ENCODE measurements at places on chromosomes 6 and 20.

DNA sequence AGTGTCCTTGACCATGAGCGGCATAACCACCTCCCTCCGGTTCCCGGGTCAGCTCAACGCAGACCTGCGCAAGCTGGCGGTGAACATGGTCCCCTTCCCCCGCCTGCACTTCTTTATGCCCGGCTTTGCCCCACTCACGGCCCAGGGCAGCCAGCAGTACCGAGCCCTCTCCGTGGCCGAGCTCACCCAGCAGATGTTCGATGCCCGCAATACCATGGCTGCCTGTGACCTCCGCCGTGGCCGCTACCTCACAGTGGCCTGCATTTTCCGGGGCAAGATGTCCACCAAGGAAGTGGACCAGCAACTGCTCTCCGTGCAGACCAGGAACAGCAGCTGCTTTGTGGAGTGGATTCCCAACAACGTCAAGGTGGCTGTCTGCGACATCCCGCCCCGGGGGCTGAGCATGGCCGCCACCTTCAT is 4.9 kb downstream of the TUBB1 start:
- no peak overlapping the region for H3K27ac ChIP-seq
- no peak overlapping the region for H3K4me3 ChIP-seq
- no peak for DNase-seq
- no peaks in the 10 kb centered on the region for H3K27me3 ChIP-seq
- peaks cover 29% of the 10 kb centered on the region for H3K36me3 ChIP-seq
- H3K4me1 ChIP-seq, result peaks cover 2% of the 10 kb centered on the region

GRCh38 chr6:4608361-4609115 is 167.7 kb upstream of the CDYL start:
- H3K36me3 ChIP-seq, result no peaks in the 10 kb centered on the region
- no peak for DNase-seq
- no peaks in the 10 kb centered on the region for H3K27me3 ChIP-seq
- H3K27ac ChIP-seq, result no peak overlapping the region

DNA sequence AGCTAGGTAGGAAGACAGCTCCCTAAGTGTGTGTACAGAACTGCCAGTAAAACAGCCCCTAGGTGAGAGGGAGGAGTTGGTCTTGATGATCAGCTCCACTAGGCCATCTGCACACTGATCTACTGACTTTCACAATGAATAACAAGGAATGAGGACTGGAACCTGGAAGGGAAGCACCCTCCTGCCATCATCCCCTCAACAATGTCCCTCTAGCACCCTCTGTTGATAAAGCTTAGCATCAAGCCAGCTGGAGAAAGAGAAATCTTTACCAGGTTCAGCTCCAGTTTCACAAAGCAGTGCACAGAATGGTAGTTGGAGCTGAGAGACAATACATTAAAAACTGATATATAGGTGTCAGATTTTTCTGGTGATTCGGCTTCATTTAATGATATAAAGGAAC is 57.2 kb upstream of the IRAK1BP1 start:
- no peaks in the 10 kb centered on the region for H3K36me3 ChIP-seq
- no peaks in the 10 kb centered on the region for H3K27me3 ChIP-seq
- no peak overlapping the region for H3K27ac ChIP-seq
- no peaks in the 10 kb centered on the region for H3K4me1 ChIP-seq
- no peak overlapping the region for H3K4me3 ChIP-seq
- peak; percentile 42 for DNase-seq

DNA sequence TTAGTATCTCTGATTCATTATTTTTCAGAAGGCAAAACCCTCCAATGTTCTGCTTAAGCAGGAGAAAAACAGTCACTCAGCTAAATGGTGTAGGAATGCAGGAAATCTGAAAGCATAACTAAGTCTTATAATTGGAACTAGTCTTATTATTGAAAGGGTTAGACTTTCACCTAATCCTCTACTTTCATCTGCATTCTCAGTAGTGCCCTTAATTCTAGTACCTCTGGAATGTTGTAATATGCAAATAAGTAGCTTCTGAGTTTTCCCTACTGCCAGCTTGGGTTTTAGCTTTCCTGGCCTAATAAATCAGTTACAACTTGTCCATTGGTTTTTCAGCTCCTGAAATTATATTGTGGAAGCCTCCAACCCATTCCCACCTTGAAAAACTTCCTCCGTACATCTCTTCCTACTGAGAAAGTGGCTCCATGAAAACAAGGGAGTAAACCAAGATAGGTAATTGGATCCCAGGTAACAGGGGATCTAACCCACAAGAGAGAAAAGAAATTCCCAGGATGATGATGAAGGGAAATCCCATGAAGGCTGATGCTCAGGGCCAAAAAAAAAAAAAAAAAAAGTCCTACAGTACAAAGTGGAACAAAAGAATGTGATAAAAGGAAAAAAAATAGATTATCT is 147.0 kb downstream of the TBC1D32 start:
- H3K27ac ChIP-seq, result no peak overlapping the region
- no peaks in the 10 kb centered on the region for H3K36me3 ChIP-seq
- no peaks in the 10 kb centered on the region for H3K4me1 ChIP-seq
- no peak overlapping the region for H3K4me3 ChIP-seq

DNA sequence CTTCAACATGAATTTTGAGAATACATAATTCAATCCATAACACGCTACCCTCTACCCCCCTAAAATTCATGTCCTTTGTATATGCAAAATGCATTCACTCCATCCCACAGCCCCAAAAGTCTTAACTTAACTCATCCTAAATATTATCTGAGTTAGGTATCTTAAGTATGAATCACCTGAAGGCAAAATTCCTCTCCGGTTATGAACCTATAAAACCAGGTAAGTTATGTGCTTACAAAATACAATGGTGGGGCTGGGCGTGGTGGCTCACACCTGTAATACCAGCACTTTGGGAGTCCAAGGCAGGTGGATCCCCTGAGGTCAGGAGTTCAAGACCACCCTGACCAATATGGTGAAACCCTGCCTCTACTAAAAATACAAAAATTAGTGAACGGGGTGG is 23.5 kb upstream of the PRSS35 start:
- H3K4me3 ChIP-seq, result no peak overlapping the region
- H3K36me3 ChIP-seq, result no peaks in the 10 kb centered on the region
- no peaks in the 10 kb centered on the region for H3K27me3 ChIP-seq
- no peak for DNase-seq

DNA sequence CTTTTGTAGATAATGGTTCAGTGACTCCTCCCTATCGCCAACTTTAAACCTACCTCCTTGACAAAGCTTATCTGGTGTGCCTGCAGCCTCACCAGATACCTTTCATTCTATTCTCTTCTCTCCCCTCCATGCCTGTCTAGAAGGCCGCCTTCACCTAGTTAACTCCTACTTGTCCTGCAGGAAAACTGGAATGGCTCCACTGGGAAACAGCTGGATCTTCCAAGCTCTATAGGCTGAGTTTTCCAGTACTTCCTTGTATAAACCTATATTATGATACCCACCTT is 6.2 kb downstream of the PRKN start:
- H3K4me1 ChIP-seq, result no peaks in the 10 kb centered on the region
- DNase-seq, result no peak
- no peak overlapping the region for H3K27ac ChIP-seq

GRCh38 chr6:126812651-126813050 is 305.8 kb upstream of the RSPO3 start:
- H3K27me3 ChIP-seq, result no peaks in the 10 kb centered on the region
- peak; percentile 6 for DNase-seq
- H3K27ac ChIP-seq, result no peak overlapping the region
- no peak overlapping the region for H3K4me3 ChIP-seq

- no peaks in the 10 kb centered on the region for H3K36me3 ChIP-seq
- no peak overlapping the region for H3K4me3 ChIP-seq
- DNase-seq, result peak; percentile 33
- H3K27ac ChIP-seq, result peak overlapping the region; percentile 99
- H3K4me1 ChIP-seq, result peaks cover 4% of the 10 kb centered on the region
- H3K27me3 ChIP-seq, result no peaks in the 10 kb centered on the region
Measured at GRCh38 chr6:25883991-25884390, 9.9 kb upstream of the SLC17A3 start.

- H3K27me3 ChIP-seq, result no peaks in the 10 kb centered on the region
- no peaks in the 10 kb centered on the region for H3K36me3 ChIP-seq
- no peak within 1 kb of the TSS for H3K27ac ChIP-seq
- no peak for DNase-seq
- H3K4me1 ChIP-seq, result no peaks in the 10 kb centered on the region
Measured at GRCh38 chr6:6588064-6588923, at the start of gene LY86. Gene LY86 (plus strand): TSS chr6:6588720. CDS start chr6:6588735, 15 bp downstream.

DNA sequence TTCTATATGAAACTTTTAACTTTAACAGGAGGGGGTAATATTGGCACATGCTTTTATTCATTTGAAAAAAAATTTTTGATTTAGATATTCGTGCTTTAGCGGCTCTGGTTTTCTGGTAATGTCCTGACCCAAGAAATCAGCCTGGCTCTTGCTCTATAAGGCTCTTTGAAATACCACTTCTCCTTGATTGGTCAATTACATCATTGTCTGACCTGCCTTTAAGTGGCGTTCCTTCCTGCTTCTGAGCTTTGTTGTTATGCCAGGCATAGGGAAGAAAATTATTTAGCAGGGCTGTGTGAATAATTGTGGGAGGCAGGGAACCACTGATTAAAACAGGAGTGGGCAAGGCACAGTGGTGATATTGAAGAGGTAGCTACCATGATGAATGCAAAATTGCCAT is 3.9 kb downstream of the RNF144B start:
- H3K27ac ChIP-seq, result no peak overlapping the region
- no peaks in the 10 kb centered on the region for H3K27me3 ChIP-seq
- no peak for DNase-seq
- H3K36me3 ChIP-seq, result no peaks in the 10 kb centered on the region

DNA sequence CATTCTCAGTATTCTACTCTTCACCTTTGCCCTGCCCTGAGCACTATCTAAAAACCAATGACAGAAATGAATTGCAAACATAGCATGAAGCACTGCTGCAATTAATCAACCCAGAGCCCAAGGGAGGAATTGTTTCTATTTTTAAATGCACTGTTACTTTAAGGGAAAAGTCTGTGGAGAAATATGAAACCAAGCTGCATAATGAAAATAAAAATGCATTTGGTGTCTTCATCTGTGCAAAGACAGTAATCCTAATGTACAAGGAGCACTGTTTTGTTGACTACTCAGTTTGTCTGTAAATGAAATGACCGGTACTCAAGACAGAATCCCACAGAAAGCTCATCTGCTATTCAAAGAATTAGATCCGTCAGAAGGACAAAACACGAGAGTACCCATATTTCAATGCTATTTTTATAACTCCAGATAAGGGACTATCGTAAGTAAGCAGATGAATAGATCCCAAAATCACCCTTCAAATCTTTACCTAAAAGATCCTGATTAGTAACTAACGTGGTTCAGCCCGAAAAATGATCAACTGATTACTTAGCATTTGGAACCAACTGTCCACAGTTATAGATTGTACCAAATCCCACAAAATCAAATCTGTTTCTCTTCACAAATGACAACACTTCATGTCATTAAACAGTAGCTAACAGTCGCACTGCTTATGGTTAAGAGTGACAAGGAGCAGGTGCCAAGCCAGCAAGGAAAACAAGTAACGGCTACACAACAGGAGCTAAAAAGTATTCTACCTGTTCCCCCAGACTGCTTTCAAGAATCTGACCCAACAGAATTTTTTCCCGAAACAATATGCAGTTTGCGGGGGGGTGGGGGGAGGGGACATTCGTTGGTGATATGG is 2.4 kb downstream of the KIF13A start:
- H3K4me1 ChIP-seq, result peaks cover 5% of the 10 kb centered on the region
- H3K27me3 ChIP-seq, result no peaks in the 10 kb centered on the region
- no peak for DNase-seq
- H3K4me3 ChIP-seq, result peak overlapping the region; percentile 89

DNA sequence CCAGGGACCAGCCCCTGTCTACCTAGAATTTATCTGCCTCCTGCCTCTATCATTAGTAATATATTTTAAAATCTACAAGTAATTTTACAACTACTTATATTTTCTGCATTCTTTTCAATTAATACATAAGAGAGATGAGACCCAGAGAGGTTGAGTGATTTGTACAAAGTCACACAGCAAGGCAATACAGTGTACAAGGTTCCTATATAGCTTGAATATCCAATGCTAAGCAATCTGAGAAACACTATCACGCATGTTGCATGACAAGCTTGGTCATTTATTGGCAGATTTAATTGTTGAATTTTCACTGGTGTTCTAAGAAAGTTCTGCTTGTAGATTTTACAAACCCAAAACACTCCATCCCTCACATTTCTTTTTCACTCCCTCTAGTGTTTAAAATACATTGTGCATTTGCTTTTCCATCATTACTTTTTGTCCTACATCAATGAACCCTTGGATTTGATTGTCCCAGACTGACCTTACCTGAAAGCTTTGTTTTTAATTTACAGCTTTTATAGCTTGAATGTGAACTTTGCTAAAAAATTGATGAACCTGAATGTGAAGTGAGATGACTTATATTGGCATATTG is 520.9 kb upstream of the CITED2 start:
- H3K4me1 ChIP-seq, result no peaks in the 10 kb centered on the region
- no peak overlapping the region for H3K4me3 ChIP-seq
- no peak overlapping the region for H3K27ac ChIP-seq
- DNase-seq, result no peak
- H3K27me3 ChIP-seq, result no peaks in the 10 kb centered on the region

GRCh38 chr6:75450903-75451302 is 42.7 kb downstream of the FILIP1 start:
- H3K36me3 ChIP-seq, result no peaks in the 10 kb centered on the region
- no peak overlapping the region for H3K27ac ChIP-seq
- H3K4me3 ChIP-seq, result no peak overlapping the region
- no peaks in the 10 kb centered on the region for H3K27me3 ChIP-seq
- H3K4me1 ChIP-seq, result peaks cover 3% of the 10 kb centered on the region

GRCh38 chr6:827431-827830 is 134.5 kb upstream of the EXOC2 start:
- DNase-seq, result no peak
- H3K27me3 ChIP-seq, result peaks cover 9% of the 10 kb centered on the region
- no peak overlapping the region for H3K4me3 ChIP-seq
- no peaks in the 10 kb centered on the region for H3K4me1 ChIP-seq
- H3K36me3 ChIP-seq, result no peaks in the 10 kb centered on the region

- peaks cover 47% of the 10 kb centered on the region for H3K4me1 ChIP-seq
- H3K27ac ChIP-seq, result no peak overlapping the region
- peak; percentile 44 for DNase-seq
- no peak overlapping the region for H3K4me3 ChIP-seq
- peaks cover 100% of the 10 kb centered on the region for H3K27me3 ChIP-seq
Measured at GRCh38 chr6:108168501-108169463, 3.0 kb downstream of the NR2E1 start.

- H3K27me3 ChIP-seq, result no peaks in the 10 kb centered on the region
- no peaks in the 10 kb centered on the region for H3K36me3 ChIP-seq
- no peaks in the 10 kb centered on the region for H3K4me1 ChIP-seq
- no peak overlapping the region for H3K4me3 ChIP-seq
Measured at GRCh38 chr6:149300563-149300962, 16.9 kb upstream of the TAB2 start.
